Stimulated activated CD4-positive, alpha-beta T cell treated with anti-CD3 and anti-CD28 coated beads, Interleukin-1b, Interleukin-23, amount 100 ng/mL, for 1 hour (primary cell): ENCODE measurements at places on chromosomes 5 and 9.

GRCh38 chr5:55913466-55914413 is 62.6 kb downstream of the IL31RA start:
- no peak for DNase-seq

DNA sequence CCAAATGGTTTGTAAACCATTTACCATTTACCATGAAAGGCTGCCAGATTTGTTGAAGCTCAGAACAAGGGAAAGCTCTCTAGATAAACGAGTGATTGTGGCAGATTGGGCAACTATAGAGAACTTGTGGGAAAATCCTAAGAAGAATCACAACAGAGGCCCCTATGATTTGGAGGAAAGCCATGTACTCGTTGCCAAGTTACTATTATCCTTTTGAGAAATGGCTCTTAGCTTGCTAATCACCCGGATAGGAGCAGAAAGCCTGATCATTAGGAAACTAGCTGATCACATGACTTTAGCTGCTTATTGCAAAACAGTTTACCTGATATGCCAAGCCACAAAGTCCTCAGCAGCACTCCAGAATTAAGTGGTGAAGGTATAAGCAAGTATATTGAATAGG is 23.5 kb upstream of the ATG10 start:
- no peak for DNase-seq

DNA sequence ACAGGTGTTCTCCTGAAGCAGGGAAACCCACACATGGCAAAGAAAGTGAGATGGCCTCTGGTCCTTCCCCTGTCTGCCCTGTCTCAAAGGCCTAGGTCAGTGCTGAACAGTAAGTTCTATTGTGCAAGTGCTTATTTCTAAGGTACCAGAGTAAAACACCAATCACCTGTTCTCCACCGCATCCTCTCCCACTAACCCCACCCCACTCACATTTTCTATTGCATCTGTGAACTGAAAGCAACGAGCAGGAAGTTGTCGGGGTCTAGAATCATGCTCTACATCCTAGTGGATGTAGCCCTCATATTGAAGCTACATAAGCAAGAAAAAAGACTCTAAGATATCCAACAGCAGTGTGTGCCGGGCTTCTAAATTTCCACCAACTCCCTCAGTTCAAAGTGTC is 265.9 kb downstream of the ENC1 start:
- no peak for DNase-seq

- no peak for DNase-seq
Measured at GRCh38 chr5:140219068-140219991, 44.3 kb downstream of the CYSTM1 start.

GRCh38 chr9:85414390-85414789 is 327.4 kb downstream of the AGTPBP1 start:
- DNase-seq, result no peak

DNA sequence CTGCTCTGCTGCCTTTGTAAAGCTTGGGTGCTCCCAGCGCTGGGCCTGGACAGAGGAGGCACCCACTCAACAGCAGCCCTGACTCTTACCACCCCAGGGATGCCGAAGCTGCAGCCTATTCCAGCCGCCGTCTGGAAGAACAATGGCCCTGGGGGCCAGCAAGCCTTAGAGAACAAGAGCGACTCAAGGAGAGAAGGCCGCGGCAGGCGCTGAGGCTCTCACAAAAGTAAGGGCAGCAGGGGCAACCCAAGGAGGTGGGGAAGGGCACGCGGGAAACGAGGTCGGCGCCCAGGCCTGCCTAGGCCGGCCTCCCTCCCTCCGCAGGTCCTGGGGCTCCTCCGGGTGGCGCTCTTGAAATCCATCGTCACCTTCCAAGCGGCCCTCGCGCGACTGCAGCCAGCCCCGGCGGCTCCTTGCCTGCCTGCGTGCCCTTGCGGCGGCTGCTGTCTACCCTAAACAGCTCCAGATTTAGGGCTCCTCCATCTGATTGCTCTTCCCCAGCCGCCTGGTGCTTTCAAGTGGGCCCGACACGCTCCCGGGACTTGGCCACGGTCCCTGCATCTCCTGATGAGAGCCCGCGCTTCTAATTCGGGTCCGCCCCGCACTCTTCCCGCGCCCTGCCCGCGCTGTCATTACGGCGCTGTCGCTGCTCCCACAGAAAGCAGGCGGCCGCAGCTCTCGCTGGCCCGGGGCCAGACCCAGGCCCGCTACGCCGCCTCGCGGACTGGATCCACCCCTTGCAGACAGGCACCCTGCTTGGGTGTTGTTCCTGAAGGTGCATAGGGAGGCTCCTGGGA is 213.3 kb downstream of the SEMA6A start:
- DNase-seq, result no peak
